ENCODE measurements at places on chromosomes 1 and 21. TPM values are rescaled to one million over a fixed set of nuclear protein-coding genes. Genes with fewer than 3 reads are reported as not detected.

DNA sequence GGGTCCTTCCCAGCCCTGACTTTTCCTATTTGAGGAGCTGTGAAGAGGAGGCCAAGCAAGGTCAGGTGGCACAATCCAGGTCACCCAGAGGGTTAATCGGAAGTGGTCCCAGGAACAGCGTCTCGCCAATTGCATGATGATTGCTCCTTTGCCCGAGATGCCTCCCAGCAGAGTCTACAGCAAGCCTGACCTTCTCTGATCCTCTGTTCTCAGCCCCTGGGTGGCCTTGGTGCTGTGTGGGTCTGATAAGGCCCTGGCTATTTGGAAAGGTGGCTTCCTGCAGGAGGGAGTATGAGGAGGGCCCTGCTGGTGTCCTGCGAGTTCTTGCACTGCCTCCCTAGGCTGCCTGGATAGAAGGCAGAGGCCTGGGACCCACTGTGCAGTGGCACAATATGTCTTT is 116.2 kb downstream of the FOXD2 start:
- no peak for DNase-seq

DNA sequence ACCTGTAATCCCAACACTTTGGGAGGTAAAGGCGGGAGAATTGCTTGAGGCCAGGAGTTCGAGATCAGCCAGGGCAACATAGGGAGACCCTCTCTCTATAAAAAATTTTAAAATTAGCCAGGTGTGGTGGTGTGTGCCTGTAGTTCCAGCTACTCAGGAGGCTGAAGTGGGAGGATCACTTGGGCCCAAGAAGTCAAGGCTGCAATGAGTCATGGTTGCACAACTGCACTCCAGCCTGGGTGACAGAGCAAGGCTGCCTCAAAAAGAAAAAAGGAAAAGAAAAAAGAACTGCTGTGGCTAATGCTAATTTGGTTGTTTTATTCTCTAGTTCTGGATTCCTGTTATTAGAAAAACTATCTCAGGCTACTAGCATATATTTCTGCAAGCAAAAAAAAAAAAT is 29.8 kb downstream of the DBT start:
- DNase-seq: no peak

The ABCA4 gene
- 2.8 TPM for total RNA-seq

DNA sequence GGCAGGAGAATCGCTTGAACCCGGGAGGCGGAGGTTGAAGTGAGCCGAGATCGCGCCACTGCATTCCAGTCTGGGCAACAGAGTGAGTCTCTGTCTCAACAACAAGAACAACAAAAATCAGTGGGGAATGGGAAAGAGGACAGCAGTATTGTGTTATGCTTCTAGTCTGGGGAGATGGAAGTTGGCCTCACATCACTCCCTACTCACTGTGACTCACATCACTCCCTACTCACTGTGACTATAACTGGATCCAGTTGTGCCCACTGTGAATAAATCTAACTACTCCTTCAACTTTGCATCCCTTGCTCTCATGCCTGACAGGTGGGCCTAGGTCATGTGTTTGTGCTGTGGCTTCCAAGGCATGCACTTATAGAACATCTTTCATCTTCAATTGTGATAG is 285.4 kb upstream of the USP24 start:
- DNase-seq: no peak

DNA sequence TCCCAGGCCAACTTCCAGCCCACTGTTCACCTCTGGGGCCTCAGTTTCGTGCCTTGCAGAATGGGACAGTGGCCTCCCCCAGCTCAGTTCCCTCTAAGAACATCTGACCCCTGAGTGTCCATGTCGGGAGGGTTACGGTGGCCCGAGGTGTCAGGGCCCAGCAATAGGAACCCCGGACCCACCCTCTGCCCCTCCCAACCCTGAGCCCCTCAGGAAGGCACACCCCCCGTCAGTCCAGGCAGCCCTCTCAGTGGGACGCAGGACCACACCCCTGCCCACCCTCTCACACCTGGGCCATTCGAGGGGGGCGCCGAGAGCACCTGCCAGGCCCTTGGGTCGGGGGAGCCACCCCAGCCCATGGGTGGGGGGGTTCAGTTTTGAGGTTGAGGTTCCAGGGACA is 447 bp downstream of the TTC34 start:
- peak; percentile 68 for DNase-seq

The RFX5 gene
- total RNA-seq: 18.9 TPM

The PCAT6 gene
- 1.4 TPM for total RNA-seq

- no peak for DNase-seq
These were observed 4.4 kb upstream of the PHC2 start for GRCh38 chr1:33435096-33435820.

The SUMO3 gene
- 30.5 TPM for total RNA-seq

GRCh38 chr1:81327103-81327710 is 473.5 kb upstream of the ADGRL2 start:
- DNase-seq: no peak

GRCh38 chr1:180581635-180582039 is 22.9 kb downstream of the OVAAL start:
- DNase-seq: no peak

GRCh38 chr1:154835531-154836324 is 34.4 kb downstream of the KCNN3 start:
- no peak for DNase-seq

DNA sequence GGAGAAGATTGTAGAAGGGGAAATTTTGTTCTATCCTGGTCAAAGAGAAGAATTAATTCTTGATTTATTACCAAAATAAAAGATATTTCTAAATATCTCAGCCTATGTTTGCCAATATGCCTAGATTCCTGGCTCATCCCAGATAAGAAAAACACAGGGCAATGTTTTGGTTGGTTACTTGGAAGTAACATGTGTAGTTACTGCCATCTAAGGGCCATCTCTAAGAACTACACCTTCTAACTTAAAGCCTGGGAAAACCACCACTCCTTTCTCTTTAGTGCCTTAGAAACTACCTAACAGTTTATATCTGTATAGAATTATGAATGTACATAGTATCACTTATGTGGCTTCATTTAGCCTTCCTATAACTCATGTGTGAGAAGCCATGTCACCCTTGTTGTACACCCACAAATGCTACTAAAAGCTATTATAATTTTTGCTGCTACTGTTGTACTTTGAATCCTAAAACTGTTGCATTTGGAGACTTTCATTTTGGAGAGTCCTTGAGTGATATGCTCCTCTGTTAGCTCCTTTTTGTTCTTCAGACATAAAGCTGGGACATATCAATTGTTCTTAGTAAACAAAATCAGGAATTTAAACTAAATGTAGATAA is 4.5 kb downstream of the AIM2 start:
- DNase-seq: no peak

DNA sequence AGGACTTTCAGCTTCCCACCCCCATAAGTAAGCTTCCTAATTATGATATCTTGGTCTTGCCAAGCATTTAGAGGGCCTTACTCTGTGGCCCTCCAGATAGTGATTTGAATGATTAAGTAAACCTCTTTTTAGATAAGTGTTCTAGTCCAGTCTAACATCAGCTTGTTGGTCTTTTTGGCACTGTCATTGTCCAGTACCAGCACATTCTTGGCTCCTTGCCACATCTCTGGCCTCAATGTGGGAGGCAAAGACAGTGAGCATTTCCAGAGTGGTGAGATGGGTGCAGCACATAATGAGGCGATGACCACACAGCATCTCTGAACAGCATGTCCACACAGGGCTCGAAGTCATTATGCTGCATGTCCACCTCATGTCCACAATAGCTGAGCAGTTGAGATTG is 6.1 kb downstream of the CAPZA1 start:
- no peak for DNase-seq

GRCh38 chr1:156933136-156933535 is 12.7 kb downstream of the LRRC71 start:
- no peak for DNase-seq

GRCh38 chr21:34215911-34216717 is 142.7 kb downstream of the MRPS6 start:
- DNase-seq: no peak

DNA sequence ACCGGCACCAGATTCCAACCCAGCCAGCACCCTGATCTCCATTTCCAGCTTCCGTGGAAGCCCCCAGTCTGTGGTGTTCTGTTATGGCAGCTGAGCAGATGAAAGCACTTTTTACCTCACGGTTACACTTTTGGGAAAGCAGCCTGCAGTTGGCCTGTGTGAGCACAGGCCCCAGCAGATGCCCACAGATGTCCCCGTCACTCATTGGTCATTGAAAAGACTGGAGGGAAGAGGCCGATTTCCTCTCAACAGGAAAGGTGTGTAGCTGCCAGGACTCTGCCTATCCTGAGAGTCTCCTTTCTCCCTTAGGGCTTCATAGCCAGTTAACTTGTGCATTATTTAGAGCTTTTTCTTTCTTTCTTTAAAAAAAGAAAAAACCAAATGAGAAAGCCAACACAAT is 123.0 kb downstream of the PCBP3 start:
- no peak for DNase-seq
